ENCODE measurements at places on chromosomes 3 and 15.

GRCh38 chr15:76988867-76989780 lies 5.8 kb upstream of the PSTPIP1 start:
- no peak for DNase-seq

- no peak for DNase-seq
Measured at GRCh38 chr15:98221577-98221976, 261.1 kb downstream of the ARRDC4 start.

DNA sequence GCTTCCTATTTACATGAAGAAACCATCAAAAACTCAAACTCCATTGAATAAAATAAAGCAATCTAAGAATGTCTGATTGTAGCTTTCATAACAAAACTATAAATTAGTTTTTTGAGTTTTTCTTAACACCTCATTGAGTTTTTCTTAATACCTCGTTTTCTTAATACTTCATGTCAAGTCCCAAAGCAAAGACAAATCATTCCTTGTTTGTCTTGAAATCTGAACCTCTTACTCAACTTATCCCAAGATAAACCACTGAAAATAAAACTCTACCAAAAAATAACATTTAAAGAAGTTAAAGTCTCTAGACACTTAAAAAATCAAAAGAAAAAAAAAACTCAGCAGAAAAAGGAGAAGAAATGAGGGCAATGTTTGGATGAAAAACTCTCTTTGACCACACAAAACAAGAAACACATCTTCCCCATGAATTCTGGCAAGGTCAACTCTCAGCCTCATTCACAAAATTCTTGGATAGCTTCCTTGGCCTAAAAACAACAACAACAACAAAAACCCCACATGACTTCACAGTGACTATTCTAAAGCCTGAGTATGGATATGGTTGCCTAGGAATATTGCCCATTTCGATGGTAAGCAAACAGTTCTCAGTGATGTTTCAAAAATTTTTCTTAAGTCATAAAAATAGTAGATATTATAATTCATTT lies 38.2 kb downstream of the TMCC1 start:
- no peak for DNase-seq

- no peak for DNase-seq
Measured at GRCh38 chr3:9951598-9951961, 628 bp downstream of the PRRT3 start.

DNA sequence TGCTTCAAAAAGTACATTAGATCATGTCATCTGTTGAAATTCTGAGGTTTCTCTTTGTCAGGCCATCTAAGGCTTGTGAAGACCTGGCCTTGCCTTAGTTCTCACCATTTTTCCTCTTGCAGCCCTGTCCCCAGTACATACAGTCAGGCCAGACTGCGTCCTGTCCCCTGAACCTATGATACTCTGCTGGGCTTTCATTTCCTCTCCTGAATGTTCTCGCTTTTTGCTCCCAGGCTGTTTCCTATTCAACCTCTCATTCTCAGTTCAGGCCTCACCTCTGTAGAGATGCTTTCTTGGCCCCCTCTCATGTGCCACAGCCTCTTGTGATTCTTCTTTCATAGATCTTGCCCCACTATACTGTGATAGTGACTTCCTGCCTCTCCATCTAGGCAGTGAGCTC lies 648.8 kb upstream of the KCNMB2 start:
- no peak for DNase-seq

GRCh38 chr3:188839187-188839695 lies 332.5 kb upstream of the TPRG1 start:
- DNase-seq = no peak

DNA sequence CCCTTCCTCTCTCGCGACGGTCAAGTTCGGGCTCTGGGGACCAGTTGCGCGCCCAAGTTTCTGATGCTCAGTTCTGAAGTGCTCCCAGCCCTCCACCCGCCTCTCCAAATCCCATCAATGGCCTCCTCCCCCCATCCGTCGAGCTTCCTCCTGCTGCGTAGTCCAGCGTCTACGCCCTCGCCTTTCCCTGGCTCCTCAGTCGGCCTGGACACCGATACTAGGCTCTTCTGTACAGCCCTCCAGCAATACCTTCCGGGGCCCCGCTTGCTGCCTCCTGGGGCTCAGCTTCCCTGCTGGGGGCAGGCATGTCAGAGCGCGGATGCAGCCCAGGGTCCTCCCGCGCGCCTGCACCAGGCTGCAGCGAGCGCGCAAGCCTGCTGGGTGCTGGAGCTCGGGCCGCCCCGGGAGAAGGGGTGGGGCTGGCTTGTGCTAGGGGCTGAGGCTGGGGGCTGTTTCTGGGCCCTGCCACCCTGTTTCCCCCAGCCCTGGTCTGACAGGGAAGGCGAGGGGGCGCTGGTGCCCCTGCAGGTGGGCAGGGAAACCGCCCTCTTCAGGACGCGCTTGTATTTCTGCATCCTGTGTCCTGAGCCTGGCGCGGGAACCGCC lies 353.3 kb upstream of the SUCLG2 start:
- DNase-seq = no peak

DNA sequence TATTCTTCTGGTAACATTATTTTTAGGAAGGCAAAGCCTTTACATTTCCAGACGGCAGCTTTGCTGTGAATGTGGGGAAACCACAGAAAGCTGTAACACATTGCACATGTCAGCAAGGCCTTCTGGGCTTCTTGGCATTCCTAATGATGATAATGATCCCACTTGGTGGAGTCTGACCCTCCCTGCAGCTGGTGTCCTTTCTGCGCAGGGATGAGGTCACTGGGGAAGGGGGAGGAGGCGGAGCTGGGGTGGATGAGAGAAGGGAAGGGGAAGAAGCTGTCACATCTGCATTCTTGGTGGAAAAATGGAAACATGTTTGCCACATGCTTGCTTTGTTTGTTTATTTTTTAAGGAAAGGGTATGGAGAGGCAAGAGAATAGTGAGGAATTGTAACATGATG lies 68.6 kb downstream of the FILIP1L start:
- DNase-seq = no peak

- DNase-seq = no peak
Measured at GRCh38 chr15:27863000-27863399, 236.1 kb downstream of the OCA2 start.

DNA sequence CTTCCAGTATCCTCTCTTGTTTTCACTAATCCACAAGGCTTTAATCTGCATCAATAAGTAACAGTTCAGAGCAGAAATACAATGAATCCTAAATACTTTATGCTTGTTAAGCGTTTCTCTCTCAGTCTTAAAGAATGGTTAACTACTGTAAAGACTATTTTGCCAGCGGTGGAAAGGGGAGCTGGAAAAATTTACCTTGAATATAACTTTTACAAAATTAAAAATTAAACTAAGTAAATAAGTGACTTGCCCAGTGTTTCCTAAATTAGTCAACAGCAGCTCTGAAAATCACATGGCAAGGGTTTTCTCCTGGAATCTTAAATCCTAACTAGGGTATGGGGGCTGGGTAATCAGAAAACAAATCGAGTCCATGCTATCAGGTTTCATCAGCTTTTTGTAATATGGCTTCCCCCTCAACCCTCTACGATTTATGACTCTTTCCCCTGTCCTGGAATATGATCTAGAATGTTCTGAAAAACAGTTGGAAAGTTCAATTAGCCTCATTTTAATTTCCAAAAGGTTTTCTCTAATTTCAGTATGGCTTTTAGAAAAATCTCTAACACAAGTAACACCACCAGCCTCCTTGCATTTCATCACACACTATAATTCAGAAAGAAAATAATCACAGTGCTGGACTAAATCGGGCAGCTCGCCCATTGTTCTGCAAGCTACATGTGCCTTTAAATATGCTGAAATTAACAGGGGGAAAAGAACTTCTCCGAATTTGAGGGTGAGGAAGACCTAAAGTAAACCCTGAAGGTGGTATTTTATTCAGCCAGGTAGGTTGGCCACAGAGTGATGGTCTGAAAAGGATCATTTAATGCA lies 133.5 kb downstream of the ADAMTS9 start:
- DNase-seq = no peak
